Nasal cavity respiratory epithelium epithelial cell of viscerocranial mucosa (primary cell): ENCODE measurements at places on chromosomes 7 and 10. TPM values are rescaled to one million over a fixed set of nuclear protein-coding genes. Genes with fewer than 3 reads are reported as not detected.

ZNF804B gene
- not detected in 2 replicates for total RNA-seq

PRSS37 gene
- total RNA-seq, result not detected in 2 replicates

ENTPD1 gene
- total RNA-seq, result 0.14 TPM in 1 of 2 replicates, not detected in the other

FBXO24 gene
- 0.21 and 0.34 TPM in 2 replicates for total RNA-seq

ANKRD1 gene
- under 0.01 and 1.4 TPM in 2 replicates for total RNA-seq
